ENCODE measurements at places on chromosomes 6 and 20. TPM values are rescaled to one million over a fixed set of nuclear protein-coding genes. Genes with fewer than 3 reads are reported as not detected.

DNA sequence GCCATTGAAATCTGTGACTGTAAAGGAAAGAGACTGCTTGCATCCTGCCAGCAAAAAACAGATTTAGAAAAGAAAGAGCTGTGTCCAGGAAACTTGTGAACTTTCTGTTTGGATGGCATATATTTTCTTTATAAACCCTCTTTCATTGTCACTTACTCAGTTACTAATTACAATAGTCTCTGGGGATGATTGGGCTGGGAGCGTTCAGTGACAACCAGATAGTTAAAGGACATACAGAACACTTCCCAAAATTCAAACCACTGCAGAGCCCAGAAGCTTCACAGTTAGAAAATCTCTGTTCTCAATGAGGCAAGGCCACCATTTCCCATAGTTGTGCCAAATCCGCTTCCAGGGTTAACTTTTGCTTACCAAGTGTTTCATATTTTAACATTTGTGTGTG, 98.6 kb upstream of the TAB2 start:
- DNase-seq = no peak

DNA sequence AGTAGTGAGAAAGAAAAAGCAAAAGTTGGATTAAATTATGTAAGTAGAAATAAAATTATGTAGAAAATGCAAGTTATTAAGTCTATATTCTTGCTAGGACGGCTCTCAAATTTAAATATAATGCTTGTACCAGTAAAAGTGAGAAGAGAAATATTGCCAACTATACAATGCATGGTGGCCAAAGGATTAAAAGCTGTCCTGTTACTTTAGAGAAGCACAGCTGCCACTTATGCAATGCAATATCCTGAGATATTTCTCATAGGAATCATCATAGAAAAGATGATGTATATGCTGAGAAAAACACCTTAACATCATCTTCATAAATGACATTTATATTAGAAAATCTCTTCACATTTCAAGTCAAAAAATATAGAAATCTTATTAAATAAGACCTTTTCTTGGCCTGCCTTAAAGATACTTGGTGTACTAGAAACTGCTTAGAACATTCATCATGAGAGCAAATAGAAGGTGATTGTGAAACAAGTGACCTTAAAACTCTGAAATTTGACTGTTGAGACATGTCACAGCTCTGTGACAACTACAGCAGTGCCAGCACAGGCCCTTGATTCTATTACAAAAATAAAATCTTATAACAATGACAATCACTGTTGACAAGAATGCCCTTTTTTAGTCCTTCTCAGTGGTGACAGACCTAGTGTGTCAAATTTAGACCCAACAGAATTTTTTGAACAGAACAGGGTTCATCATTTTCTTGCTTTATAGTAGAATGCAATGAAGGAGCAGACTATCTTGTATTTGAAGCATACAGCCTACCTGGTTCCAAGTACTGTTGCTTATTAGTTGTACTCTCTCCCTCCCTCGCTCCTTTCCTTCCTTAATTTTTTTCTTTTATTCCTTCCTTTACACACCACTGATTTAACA, 173.1 kb downstream of the CLVS2 start:
- no peak for DNase-seq

GRCh38 chr6:157759028-157759427, 64.0 kb upstream of the SNX9 start:
- no peak for DNase-seq

- DNase-seq = no peak
Measured at GRCh38 chr6:116381000-116381399, 10.3 kb downstream of the DSE start.

- no peak for DNase-seq
Measured at GRCh38 chr6:147268254-147268653, 64.0 kb downstream of the STXBP5 start.

DNA sequence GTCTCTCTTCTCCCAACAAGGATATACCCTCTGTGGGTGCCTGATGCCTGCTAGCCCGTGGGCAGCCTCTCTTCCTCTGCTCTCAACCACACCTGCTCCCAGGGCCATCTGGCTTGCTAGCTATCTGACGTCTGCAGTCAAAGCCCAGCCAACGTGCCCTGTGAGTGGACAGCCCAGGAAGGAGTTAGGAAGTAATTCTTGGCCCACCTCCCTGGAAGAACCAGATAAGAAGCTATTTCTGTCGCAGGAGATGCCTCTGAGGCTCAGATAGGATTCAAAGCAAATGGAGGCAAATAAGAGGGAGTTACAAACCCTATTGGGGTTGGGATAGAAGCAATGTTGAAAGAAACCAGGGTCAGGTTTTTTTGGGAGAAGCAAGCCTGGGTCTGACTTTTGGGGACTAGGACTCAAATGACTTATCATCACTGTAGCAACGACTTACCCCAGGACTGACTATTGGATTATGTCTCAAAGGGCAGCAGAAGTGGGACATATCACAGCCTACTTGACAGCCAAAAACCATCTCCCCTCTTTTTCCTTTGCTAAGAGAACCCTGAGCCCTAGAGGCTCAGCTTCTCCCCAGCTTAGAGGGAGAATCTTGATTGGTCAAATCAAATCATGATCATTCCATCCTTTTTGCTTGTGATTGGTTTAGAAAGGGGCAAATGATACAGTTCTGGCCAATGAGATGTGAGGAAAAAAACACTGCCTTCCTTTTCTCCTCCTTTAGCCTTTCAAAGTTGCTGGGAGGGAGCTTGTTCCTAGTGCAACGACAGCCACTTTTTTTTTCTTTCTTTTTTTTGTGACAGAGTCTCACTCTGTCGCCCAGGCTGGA, 18.0 kb upstream of the CDK5RAP1 start:
- no peak for DNase-seq

DNA sequence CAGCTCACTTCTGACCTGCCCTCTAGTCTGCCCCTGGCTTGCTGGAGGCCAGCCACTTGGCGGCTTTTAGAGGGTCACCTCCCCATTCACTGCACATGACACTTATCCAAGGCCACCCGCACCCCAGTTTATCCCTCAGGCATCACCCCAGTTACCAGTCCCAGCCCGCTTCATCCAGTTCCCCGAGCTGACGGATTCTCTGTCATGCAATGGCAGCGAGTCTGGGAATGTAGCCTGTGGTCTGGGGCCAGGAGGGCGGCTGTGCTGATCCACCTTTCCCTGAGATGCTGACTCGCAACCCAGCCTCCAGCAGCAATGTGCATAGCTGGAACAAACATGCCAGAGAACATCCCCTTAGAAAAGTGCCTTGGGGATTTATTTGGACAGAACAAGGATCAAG, 25.8 kb downstream of the SYNDIG1 start:
- DNase-seq = no peak

- no peak for DNase-seq
Measured at GRCh38 chr20:50304923-50305635, 114.4 kb downstream of the CEBPB start.

The SEMG1 gene
- not detected for total RNA-seq

The HCK gene
- 4.7 TPM for total RNA-seq

The PCMTD2 gene
- 92.3 TPM for total RNA-seq

Data from dorsolateral prefrontal cortex (tissue), 122 donors.